ENCODE measurements at places on chromosomes 3 and 15.
A peak's percentile ranks its signal among the peaks of the same experiment; 100 is the strongest.

DNA sequence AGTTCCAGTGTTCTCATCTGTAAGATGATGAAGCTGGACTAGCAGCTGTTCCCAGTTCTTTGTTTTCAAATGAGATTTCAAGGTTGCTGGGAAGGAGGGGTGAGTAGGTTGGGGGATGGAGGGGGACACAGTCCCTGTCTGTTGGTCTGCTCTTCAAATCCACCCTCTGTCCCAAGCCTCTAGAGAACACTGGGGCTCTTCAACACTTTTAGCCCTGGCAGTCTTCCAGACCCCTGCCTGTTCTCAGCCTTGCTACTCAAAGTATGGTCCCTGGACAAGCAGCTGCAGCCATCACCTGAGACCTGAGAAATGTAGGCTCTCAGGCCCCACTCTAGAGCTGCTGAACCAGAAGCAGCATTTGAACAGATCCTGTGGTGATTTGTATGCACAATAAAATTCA, 41.3 kb downstream of the NEK11 start:
- no peak for DNase-seq

GRCh38 chr3:164479406-164479805, 598.9 kb downstream of the SI start:
- no peak for DNase-seq

DNA sequence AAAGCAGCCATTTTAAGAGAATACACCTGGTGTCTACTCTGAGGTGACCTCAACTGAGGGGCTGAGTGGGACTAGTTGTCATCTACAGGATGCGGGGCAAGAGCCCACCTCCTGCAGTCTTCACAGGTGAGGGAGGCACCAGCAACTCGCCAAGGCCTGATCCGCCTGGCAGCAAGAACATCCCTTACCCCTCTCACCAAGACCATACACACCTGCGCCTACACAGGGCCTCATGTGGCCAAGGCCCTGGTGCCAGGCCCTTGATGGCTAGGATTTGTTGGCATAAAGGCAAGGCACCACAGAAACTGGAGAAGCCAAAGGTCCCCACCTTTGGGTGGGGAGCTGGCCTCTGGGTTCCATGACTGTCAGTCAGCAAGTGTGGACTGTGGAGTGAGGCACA, 18.4 kb downstream of the ELP6 start:
- no peak for DNase-seq

- DNase-seq, result no peak
These were observed 40.3 kb downstream of the COPS2 start for GRCh38 chr15:49115062-49115461.

- DNase-seq, result no peak
These were observed 2.0 kb downstream of the TMEM158 start for GRCh38 chr3:45223889-45224727.

- DNase-seq, result no peak
These were observed 315.6 kb upstream of the NR2E3 start for GRCh38 chr15:71494563-71495397.

GRCh38 chr15:72375846-72376581, at the start of gene HEXA:
Gene HEXA, minus strand, starts transcription at chr15:72376014. Its CDS starts 42 bp downstream, at chr15:72375972.
- DNase-seq, result peak; percentile 95

GRCh38 chr3:18556001-18556408, 130.9 kb upstream of the SATB1 start:
- no peak for DNase-seq

DNA sequence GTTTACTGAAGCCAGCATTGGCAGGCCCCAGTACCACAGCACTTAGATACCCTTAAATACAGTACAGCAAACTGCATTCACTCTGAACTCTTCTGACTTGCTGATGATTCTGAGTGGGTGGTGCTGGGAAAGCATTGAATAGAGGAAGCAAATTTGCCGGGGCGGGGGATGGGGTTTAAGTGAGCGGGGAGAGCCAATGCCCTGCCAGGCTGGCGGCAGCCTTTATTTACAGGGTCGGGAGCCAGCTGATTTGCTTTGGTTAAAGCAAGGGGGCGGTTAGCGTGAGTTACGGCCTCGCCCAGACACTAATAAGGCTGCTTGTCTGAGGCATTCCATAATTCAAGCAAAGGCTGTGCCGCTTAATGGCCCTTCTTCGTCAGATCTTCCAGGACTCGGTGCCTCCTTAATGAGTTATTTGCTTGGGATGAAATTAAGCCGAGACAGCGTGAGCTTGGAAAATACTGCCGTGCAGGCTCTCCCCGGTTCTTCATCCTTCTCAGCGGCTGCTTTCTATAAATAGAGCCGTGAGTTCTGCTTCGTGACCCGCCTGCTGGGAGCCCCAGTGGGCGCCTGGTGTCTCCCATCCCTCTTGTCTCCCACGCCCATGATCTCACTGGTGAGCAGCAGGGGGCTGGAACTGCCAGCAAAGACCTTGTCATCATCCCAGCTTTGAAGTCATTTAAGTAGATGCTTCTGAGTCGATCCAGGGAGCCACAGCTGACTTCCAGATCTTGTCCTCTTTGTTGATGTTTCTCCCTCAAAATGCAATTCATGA, 25.8 kb downstream of the SPSB4 start:
- peak; percentile 3 for DNase-seq

GRCh38 chr3:94001827-94002495, 22.0 kb downstream of the ARL13B start:
- DNase-seq, result no peak

DNA sequence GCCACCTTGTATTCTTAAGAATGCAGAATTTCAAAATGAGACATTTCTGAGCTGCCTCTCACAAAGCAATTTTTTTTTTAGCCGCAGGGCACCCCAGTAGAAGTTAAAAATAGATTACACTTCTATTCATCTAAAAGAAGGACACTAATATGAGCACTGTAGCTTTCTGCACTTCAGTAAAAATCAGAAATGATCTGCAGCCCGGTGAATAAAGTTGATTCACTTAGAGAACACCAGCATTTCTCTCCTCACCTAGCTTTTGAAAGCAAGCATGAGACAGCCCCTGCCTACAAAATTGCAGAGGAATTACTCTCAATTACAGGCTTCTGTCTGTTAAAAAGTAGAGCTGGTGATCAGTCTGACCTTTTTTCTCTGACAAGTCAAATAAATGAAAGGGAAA, 1062.4 kb downstream of the FHIT start:
- DNase-seq, result no peak

GRCh38 chr3:158768881-158769543, 32.8 kb upstream of the MFSD1 start:
- DNase-seq, result no peak

DNA sequence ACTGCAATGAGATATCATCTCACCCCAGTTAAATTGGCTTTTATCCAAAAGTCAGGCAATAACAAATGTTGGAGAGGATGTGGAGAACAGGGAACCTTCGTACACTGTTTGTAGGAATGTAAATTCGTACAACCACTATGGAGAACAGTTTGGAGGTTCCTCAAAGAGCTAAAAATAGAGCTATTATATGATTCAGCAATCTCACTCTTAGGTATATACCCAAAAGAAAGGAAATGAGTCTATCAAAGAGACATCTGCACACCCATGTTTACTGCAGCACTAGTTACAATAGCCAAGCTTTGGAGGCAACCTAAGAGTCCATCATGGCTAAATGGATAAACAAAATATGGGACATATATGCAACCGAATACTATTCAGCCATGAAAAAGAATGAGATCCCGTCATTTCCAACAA, 68.0 kb upstream of the HES1 start:
- no peak for DNase-seq

GRCh38 chr15:63155486-63155885, 1.8 kb downstream of the RPS27L start:
- DNase-seq, result no peak

GRCh38 chr15:33912326-33912725, 56.0 kb upstream of the CHRM5 start:
- no peak for DNase-seq

GRCh38 chr3:64133272-64133671, 92.0 kb downstream of the PRICKLE2 start:
- no peak for DNase-seq
